ENCODE measurements at places on chromosomes 16 and 17.

DNA sequence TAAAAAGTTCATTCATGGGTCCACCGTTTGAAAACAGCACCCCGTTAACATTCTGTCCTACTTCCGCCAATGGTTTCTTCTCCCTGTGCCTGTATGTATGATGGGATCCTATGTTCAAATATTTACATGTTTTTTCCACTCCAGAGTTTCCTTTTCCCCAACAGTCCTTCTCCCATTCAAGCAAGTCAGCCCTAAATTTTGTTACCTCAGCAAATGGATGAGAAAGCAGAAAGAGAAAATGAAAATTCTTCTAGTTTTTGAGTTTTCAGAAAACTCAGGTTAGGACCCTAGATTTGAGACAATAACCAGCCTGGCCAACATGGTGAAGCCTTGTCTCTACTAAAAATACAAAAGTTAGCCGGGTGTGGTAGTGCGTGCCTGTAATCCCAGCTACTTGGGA, 3.5 kb upstream of the ERN2 start:
- DNase-seq = no peak
- H3K36me3 ChIP-seq = no peaks in the 10 kb centered on the region
- H3K27ac ChIP-seq = no peak overlapping the region
- H3K4me3 ChIP-seq = no peak overlapping the region
- peaks cover 9% of the 10 kb centered on the region for H3K27me3 ChIP-seq

DNA sequence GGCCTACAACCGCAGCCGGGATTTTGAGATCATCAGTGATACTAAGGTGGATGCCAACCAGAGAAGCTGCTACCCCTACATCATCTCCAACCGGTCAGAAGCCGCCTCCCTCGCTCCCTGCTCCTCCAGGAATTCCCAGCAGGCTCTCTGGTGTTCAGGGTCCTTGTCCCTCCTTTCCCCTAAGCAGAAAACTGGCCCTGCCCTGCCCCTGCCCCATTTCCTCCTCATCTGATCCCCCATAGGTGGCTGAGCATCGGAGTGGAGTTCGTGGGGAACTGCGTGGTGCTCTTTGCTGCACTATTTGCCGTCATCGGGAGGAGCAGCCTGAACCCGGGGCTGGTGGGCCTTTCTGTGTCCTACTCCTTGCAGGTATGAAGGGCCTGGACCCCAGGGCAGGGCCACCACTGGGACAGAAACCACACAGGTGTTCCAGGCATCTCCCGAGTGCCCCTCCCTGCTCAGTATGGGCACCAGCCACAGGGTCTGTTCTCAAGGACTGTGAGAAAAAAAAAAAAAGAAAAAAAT, 29.8 kb downstream of the ANKRD40 start:
- no peak for DNase-seq
- H3K27ac ChIP-seq = no peak overlapping the region
- H3K4me3 ChIP-seq = no peak overlapping the region
- no peaks in the 10 kb centered on the region for H3K4me1 ChIP-seq
- no peaks in the 10 kb centered on the region for H3K27me3 ChIP-seq

- H3K27ac ChIP-seq = no peak overlapping the region
- no peaks in the 10 kb centered on the region for H3K36me3 ChIP-seq
- H3K4me3 ChIP-seq = no peak overlapping the region
- H3K4me1 ChIP-seq = no peaks in the 10 kb centered on the region
- no peaks in the 10 kb centered on the region for H3K27me3 ChIP-seq
- no peak for DNase-seq
Observed at GRCh38 chr16:82671741-82672140, 45.0 kb downstream of the CDH13 start.

GRCh38 chr17:73969956-73970355, 233.5 kb upstream of the RPL38 start:
- no peaks in the 10 kb centered on the region for H3K4me1 ChIP-seq
- no peak for DNase-seq
- no peak overlapping the region for H3K4me3 ChIP-seq

GRCh38 chr16:2009791-2010510, at the start of gene ZNF598:
Gene ZNF598, minus strand, starts transcription at chr16:2009821.
- H3K4me3 ChIP-seq = peak within 1 kb of the TSS; percentile 93
- H3K27ac ChIP-seq = peak within 1 kb of the TSS; percentile 81
- peak; percentile 74 for DNase-seq

DNA sequence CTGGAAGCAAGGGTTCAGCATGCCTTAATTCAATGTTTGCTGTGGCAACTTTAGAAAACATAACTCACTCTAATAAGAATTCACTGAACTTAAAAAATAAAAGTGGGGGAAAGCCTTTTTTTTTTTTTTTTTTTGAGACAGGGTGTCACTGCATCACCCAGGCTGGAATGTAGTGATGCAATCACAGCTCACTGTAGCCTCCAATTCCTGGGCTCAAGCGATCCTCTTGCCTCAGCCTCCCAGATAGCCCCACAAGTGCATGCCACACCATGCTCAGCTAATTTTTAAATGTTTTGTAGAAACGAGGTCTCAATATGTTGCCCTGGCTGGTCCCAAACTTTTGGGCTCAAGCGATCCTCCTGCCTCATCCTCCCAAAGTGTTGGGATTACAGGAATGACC, 243.9 kb downstream of the PARN start:
- H3K27ac ChIP-seq = no peak overlapping the region
- no peak overlapping the region for H3K4me3 ChIP-seq
- no peaks in the 10 kb centered on the region for H3K27me3 ChIP-seq
- no peaks in the 10 kb centered on the region for H3K36me3 ChIP-seq
- DNase-seq = no peak

DNA sequence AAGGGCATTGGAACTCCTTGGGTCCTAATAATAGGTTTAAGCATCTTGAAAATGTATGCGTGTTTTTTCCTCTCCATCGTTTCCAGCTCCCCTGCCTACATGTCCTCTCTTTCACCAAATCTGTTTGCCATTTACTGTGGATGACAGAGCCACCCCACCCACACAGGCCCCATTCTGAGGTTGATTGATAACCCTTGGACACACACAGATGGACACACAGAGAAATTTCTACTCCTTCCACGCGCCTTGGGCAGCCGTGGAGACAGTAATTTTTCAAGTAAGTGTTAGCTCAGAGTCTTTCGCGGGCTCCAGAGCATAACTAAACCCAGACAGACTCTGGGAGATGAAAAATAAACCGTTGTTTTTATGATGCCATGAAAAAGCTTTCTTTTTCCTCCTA, 103.3 kb upstream of the NLRP1 start:
- no peaks in the 10 kb centered on the region for H3K4me1 ChIP-seq
- no peaks in the 10 kb centered on the region for H3K27me3 ChIP-seq
- H3K36me3 ChIP-seq = no peaks in the 10 kb centered on the region
- H3K27ac ChIP-seq = no peak overlapping the region
- no peak overlapping the region for H3K4me3 ChIP-seq

DNA sequence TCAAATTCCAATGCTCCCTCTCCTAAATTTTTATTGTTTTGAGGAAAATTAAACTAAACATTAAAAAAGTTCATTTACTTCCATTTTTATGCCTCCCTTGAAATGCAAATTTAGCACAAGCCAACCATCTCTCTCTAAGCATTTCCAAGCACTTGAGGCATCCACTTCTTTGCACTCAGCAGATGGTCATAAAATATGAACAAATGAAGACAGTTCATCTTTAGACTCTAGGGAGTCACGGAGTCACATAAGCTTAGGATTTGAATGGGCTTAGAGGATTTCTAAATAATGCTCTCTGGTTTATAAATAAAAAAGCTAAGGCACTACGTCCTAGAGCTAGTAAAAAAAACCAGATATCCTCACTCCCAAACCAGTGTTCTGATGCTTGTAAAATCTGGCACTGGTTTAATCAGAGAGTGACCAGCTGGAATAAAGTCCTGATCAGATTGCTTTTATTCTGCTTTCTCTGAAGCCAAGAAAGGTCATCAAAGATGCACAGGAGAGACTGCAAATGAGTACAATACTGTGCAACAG, 204.2 kb downstream of the CA10 start:
- no peak for DNase-seq
- H3K4me3 ChIP-seq = no peak overlapping the region
- H3K36me3 ChIP-seq = no peaks in the 10 kb centered on the region
- H3K27ac ChIP-seq = no peak overlapping the region

GRCh38 chr16:11976850-11977375, 379 bp downstream of the SNX29 start:
- no peaks in the 10 kb centered on the region for H3K36me3 ChIP-seq
- H3K27me3 ChIP-seq = no peaks in the 10 kb centered on the region
- H3K4me1 ChIP-seq = peaks cover 6% of the 10 kb centered on the region

DNA sequence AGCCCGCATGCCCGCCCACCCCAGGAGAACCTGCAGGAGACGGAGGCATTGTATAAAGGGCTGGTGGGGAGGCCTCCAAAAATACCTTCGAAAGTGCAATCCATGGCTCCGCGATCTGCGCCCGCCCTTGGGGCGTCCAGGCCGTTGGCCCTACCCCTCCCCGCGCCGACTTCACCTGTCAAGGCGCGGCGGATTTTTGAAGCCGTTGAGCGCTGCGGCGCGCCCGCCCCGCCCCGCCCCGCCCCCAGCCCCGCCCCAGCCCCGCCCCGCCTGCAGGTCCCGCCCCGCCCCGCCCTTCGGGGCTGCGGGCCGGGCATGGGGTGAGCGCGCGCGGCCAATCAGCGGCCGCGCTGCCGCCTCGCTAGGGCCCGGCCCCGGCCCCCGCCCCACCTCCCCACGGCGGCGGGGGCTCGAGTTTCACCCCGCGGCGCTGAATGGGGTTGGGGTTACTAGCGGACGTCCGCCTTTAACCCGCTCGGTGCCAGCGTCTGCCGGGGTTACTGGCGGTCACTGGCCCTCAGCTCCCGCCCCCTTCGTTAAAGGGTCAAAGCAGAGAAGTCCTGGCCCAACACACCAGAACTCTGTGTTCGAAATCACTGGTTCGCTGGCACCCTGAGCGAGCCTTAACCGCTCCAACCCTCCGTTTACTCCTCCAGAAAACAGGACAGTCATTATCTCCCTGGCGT, 13.2 kb downstream of the SREBF1 start:
- peak overlapping the region; percentile 53 for H3K4me3 ChIP-seq
- H3K27ac ChIP-seq = peak overlapping the region; percentile 94
- H3K27me3 ChIP-seq = no peaks in the 10 kb centered on the region
- peak; percentile 85 for DNase-seq
- H3K36me3 ChIP-seq = no peaks in the 10 kb centered on the region

DNA sequence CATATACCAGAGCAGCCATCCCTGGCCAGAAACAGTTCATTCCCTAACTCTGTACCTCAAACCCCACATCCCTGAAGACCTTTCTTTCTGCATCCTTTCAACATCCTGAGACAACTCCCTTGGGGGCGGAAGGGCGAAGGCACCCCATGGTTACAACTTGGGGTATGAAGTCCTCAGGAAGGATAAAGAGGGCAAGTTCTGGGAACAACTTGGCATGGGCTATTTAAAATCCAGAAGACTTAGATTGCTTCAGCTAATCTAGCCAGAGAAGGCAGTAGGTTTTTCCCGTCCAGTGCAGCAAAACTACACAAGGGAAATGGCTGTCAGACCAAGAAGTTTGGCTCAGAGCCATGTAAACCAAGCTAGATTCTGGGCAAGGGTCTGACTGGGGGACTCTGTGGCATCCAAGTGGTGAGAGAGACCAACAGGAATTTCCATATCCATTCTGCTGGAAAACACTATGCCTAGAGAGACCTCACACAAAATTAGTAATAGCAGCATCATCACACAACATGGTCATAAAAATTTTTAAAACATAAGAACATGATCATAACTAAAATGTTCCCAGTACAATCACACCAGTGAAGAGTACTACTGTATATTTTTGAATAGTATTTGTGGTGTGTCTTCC, 113.2 kb downstream of the CDYL2 start:
- H3K27me3 ChIP-seq = no peaks in the 10 kb centered on the region
- no peak overlapping the region for H3K27ac ChIP-seq
- no peak overlapping the region for H3K4me3 ChIP-seq

GRCh38 chr16:88617268-88618031, 20.9 kb upstream of the IL17C start:
- no peaks in the 10 kb centered on the region for H3K27me3 ChIP-seq
- no peak overlapping the region for H3K4me3 ChIP-seq
- peaks cover 3% of the 10 kb centered on the region for H3K36me3 ChIP-seq

DNA sequence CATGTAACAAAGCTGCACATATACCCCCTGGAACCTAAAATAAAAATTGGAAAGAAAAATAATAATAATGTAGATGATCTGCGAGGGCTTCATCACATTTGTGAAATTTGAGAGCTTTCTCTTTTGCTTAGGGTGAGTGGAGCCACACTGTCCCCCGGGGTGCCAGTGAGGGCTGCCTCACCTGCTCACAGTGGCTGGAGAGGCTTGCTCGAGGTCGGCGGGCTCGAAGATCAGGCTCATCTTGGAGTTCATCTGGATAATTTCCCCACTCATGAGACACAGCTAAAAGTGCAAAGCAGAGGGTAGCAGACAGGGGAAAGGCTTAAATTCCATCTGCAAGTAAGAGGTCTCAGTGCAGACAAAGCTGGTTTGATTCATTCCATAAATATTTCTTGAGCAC, 123.8 kb downstream of the DNAH3 start:
- no peak for DNase-seq
- no peaks in the 10 kb centered on the region for H3K4me1 ChIP-seq
- no peak overlapping the region for H3K27ac ChIP-seq

GRCh38 chr16:48448841-48449481, 63.7 kb upstream of the SIAH1 start:
- H3K27ac ChIP-seq = no peak overlapping the region
- H3K4me3 ChIP-seq = no peak overlapping the region
- H3K27me3 ChIP-seq = no peaks in the 10 kb centered on the region

DNA sequence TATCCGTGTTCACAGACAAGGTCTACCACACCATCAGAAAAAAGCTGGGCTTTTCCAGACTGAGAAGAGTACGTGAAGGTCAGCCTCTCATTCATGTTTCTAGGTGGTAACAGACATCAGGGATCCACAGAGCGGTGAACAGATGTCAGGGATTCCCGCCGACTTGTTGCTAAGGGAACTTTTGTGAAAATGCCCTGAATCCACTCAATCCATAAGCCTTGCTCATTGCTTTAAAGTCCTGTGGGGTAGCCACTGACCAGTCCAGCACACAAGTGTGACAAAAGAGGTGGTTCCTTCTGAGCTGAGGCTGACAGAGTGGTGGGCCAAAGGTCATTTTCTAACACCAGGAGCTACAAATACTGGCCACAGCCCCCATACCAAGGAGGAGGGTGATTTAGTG, 5.9 kb downstream of the GAS7 start:
- H3K27ac ChIP-seq = no peak overlapping the region
- H3K36me3 ChIP-seq = no peaks in the 10 kb centered on the region
- no peaks in the 10 kb centered on the region for H3K4me1 ChIP-seq
- H3K4me3 ChIP-seq = no peak overlapping the region
- H3K27me3 ChIP-seq = no peaks in the 10 kb centered on the region

DNA sequence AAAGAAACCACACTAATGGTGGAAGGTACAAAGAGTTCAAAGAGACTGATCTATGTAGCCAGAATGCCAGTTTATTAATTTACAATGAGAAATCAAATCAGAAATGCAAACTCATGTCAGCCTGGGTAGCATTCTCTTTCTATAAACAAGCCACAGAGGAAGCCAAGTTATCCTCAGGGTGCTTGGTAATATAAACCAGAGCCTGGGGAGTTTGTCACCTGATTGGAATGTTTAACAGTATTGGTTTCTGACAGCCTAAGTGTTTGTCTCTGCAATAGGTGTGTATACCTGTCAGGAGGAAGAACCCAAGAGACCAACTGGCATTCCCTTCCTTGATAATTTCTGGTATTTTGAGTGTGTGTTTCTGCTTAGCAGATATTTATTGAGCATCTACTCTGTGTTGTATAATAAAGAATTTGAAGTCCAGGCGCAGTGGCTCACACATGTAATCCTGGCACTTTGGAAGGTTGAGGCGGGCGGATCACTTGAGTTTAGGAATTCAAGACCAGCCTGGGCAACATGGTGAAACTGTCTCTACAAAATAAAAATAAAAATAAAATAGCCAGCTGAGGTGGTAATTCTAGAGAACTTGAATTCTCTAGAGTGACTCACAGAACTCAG, 3.1 kb upstream of the C17orf58 start:
- no peak for DNase-seq
- no peaks in the 10 kb centered on the region for H3K4me1 ChIP-seq
- no peaks in the 10 kb centered on the region for H3K36me3 ChIP-seq
